ENCODE measurements at places on chromosomes 11 and 22.
A peak's percentile ranks its signal among the peaks of the same experiment; 100 is the strongest.

GRCh38 chr11:28393348-28393747, 285.2 kb downstream of the METTL15 start:
- no peak for DNase-seq

DNA sequence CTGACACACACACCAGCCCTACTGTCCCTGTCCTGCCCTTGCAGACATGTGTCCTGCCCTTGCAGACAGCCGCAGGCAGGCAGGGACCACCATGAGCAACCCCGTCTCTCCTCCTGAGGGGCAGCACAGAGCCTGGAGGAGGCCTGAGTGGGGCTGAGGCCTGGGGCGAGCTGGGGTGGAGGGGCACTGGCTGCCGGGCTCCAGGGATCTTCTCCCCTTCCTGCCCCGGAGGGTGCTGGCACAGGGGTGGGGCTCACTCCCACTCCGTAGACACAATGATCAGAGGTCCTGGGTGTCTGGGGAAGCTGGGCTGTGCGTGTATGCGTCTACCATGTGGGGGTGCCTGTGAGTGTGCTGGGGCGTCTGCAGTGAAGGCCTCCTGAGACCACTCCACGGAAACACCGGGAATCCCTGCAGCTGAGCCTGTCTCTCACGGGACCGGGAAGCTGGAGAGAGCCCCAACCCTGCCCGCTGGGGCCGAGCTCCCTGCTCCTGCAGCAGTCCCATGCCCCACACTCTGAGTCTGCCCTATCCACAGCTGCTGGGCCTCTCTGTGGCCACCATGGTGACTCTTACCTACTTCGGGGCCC, 588 bp downstream of the TSPAN32 start:
- no peak for DNase-seq

DNA sequence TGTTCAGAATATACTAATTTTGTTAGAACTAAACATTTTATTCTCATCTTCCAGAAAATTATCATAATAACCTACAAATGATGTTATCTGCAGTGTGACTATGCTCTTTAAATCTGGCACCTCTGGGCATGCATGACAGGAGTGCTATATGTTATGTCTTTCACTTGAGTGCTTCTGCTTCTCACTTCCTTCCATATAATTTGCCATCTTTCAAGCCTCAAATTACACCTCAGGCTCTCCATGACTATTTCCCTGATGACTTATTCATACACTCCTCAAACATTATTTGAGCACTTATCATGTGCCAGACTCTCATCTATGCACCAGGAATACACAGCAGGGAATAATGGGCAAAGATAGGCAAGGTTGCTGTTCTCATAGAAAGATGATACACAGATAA, 219.3 kb upstream of the POU2AF2 start:
- no peak for DNase-seq

DNA sequence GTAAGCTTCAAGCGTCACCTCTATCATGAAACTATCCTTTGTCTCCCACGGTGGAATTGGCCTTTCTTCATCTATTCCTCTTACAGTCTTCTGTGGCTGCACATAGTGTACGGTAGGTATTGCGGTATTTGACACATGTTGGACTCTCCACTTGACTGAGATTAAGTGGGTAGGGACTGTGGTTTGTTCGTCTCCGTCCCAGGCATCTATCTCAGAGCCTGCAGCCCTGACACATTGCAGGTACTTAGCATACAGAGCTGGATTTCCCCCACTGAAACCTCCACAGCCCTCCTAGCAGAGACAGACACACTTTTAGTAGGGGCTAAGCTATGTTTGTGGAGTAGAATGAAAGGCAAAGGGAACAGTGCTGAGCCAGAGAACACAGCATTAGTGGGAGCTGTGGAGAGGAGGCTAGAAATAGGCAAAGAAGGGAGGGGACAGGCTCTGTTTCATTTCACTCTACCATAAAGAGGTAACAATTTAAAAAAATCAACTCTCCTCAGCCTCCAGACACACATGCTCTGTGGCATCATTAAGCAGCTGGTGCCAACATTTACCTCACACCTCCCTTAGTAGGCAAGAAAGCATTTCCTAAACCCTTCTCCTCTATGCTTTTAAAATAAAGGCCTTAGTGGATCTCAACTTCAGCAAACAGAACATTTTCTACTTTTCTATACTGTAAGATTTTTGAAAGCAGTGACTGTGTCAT, 277.5 kb downstream of the KIRREL3 start:
- DNase-seq, result no peak

DNA sequence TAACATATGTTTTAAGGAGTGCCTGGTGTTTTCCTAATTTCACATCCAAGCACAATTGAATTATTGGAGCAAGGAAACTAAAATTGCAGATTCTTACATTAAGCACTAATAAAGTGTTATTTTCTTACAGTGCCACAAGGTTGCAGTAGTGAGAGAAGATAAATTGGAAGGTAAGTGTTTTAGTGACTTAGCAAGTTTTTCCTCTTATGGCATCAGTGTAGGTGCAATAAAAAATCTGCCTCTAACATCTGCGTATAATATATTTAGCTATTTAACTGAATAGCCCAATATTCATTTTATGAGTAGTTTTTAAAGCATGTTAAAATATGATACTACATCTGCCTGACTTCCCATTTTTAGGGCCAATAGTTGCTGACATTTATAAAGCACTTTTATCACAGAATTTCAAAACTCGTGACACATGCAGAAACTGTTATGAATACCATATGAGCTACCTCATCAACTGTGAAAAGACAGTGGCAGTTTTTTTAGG, 19.0 kb downstream of the POLD3 start:
- no peak for DNase-seq

GRCh38 chr11:69915151-69915500, 95.9 kb upstream of the FGF3 start:
- DNase-seq, result no peak

- no peak for DNase-seq
Measured at GRCh38 chr22:22087854-22088657, 105.5 kb upstream of the TOP3B start.

DNA sequence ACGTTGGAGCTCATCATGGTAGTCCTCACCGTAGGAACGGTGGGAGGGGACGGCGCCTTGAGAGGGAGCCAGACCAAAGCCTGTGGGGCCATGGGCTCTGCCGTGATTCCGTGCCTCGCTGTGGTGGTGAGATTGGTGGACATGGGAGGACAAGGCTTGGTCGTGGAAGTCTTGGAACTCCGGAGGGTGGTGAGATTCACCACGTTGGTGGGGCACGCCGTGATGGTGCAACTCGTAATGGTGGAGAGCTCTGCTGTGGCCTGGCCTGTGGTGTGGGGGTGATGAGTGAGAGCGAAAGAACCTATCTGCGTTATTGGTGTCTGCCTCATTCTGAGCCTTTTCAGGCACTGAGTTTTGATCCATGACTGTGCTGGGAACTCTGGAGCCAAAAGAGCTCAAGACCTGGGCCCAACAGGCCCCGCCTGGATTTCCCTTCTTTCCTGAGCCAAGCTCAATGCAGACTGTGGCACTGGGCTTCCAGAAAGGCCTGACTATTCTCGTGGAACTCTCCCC, at the start of gene CATSPER1:
Gene CATSPER1 (minus strand): TSS at position 463 of the 513 bp plus-strand sequence. CDS start 100 bp downstream, at position 363.
- no peak for DNase-seq

DNA sequence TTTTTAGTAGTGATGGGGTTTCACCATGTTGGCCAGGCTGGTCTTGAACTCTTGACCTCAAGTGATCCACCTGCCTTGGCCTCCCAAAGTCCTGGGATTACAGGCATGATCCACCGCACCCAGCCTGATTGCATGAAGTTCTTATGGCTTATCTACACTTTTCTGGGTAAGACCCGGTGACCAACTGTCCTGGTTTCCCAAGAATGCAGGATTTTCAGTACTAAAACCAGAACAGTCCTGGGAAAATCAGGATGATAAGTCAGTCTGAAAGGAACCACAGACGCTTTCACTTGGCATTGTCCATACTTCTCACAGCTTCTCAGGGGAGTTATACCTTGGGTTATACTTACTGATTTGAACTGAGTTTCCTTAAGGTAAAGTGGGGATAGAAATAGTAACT, 1.4 kb upstream of the BPIFC start:
- DNase-seq, result no peak

- DNase-seq, result no peak
Measured at GRCh38 chr11:106278391-106278790, 200.9 kb downstream of the AASDHPPT start.

DNA sequence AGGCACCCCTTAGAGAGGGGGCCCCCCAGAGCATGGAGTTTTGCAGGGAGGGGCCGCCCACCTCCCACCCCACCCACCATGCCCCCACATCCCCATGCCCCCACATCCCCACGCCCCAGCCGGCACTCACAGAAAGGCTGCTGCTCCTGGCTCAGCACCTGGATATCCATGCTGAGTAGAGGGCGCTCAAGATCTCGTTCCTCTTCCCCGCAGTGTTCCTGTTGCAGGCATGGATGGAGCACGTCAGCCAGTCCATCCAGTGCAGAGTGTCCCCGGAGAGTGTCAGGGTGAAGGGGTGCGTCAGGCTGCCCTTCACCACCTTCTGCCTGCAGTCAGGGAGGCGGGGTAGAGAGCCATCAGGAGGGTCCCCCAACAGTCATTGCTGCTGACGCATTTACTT, 156.2 kb downstream of the CRYBB2 start:
- no peak for DNase-seq

GRCh38 chr11:72041364-72042063, 38.8 kb downstream of the NUMA1 start:
- peak; percentile 21 for DNase-seq

GRCh38 chr22:35559354-35560005, 18.8 kb downstream of the RASD2 start:
- no peak for DNase-seq

GRCh38 chr11:87097582-87097981, 59.8 kb downstream of the TMEM135 start:
- DNase-seq, result peak; percentile 52

- DNase-seq, result no peak
Measured at GRCh38 chr22:38162881-38163843, 18.5 kb downstream of the PLA2G6 start.

DNA sequence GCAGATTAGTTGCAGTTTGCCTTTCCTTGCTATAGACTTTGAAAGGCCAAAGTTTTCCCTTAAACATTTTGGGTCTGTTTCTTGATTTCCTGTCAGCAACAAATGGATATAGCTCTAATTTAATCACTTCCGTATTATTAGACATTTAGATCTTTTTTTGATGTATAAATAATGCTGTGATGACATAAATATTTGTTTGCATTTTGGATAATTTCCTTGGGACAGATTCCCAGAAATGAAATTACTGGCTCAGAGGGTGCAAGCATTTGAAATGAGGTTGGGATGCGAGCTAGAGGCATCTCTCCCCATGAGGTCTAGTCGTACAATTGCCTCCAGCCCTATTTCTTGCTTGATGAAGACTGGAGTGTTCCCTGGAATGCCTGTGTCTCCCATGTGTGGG, 94.2 kb downstream of the TBC1D22A start:
- no peak for DNase-seq

DNA sequence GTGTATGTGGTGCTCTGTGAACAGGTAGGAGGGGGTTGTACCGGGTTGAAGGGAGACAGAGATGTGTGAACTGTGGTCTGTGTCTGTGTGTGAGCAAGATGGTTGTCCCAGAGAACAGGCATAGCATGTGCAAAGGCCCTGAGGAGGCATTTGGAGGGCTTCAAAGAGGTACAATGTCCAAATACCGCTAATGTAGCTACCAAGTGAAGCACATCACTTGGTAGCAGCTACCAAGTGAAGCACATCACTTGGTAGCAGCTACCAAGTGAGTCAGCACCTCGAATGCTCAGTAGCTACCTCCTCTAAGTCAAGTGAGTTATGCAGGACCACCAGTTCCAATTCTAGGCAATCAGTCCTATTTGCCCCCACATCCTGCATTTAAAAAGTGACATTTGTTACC, 72.4 kb downstream of the KIAA1671 start:
- DNase-seq, result no peak

- DNase-seq, result no peak
Measured at GRCh38 chr22:17803609-17804270, 29.5 kb upstream of the BID start.

GRCh38 chr22:20885557-20886323, 26.9 kb downstream of the SNAP29 start:
- peak; percentile 51 for DNase-seq

DNA sequence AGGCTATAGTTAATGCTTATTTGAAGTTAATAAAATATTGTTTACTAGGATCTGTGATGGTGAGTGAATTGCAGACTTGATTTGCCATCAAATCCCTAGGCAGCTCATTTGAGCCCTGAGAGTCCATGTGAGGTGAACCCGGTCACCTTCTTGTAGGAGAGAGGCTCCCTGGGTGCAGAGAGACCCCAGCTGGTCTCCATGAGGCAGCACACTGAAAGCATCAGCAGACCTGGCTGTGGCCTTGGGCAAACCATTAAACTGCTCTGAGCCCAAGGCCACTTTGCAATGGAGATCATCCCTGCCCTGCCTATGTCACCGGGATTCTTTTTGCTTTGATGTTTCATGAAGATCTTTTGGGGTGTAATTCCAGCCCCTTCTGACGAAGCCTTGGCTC, 125.2 kb downstream of the MICAL2 start:
- DNase-seq, result no peak

GRCh38 chr11:61806785-61807184, 10.0 kb downstream of the FADS1 start:
- DNase-seq, result no peak

DNA sequence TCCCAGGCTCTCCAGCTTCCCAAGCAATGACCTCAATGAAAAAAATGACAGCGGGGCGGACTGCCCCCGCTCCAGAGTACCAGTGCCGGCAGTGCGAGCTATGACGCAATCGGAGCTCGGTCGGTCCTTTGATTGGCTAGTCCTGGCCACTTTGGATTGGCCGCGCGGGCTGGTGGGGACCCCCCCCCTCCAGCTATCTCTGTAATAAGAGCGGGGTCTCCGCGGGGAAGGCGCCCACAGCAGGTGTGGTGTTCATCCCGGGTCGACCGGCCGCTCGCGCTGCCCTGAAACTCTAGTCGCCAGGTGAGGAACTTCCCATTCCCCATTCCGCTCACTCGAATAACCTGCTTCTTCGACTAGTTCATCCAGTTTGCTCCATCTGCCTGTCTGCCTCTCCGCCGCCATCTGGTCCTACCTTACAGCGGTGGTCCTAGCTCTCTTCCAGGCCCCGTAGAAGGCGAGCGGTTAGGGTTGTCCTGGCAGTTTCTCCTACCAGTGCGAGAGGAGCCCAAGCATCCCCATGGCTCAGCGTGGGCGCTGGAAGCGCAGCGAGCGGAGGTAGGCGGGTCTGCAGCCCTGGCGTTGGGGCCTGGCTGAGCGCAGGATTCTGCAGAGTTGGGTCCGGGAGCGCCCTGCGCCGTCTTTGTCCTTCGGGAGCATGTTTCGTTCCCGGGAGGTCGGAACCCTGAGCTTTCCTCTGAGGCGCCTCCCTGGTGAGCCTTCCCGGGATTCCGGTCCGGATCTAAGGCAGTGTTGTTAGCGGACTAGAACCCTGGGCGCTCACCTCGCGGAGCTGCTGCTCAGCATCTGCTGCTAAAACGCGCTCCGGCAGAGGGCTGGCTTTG, at the start of gene CALCB:
Gene CALCB (plus strand): TSS at position 233 of the 845 bp plus-strand sequence. CDS start 1,126 bp downstream, outside the sequence.
- DNase-seq, result peak; percentile 18
